CD4-positive, alpha-beta T cell treated with Interleukin-10 for 1 hour (primary cell): ENCODE measurements at places on chromosomes 2 and 18.

GRCh38 chr18:75752740-75753263, 325.3 kb upstream of the SMIM21 start:
- DNase-seq, result no peak

DNA sequence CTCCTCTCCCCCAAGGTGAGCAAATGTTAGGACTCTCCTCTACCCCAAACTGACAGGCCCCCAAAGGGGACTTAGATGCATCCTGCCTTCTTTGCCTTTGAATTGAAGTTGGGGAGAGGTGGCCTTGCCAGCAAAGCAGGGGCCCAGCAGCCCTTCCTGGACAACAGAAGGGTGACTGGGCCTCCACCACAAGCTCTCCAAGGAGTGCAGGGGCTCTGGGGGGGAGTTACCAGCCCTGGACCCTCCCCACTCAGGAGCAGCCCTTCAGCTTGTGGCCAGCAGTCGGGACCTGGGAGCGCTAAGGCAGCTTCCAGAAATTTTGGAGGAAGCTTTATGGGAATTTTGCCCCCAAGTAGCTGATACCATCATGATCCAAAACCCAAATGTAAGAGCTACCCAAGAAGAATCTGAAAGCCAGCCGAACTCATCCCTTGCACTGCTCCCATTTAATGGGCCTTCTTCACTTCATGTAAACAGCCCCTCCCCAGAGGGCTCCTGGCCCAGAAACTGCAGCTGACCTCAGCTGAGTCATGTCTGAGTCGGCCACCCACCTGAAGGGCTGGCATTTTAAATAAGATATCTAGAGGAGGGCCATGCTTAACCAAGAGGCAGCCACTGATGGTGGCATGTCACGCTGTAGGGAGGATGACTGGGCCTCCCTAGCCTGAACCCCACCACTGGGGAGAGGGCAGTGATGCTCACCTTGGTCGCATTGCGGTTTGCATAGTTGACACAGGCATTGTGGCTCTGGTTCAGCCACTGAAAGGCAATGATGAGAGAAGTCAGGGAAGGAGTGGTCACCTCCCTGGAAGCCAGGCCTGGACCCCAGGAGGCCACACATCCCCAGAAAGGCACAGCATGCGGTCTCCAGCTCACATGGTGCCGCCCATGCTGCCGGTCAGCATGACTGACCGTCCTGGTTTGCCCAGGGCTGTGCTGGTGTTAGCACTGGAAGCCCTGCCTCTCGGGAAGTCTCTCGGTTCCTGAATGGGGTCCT, 71.5 kb downstream of the SFXN5 start:
- DNase-seq, result no peak

DNA sequence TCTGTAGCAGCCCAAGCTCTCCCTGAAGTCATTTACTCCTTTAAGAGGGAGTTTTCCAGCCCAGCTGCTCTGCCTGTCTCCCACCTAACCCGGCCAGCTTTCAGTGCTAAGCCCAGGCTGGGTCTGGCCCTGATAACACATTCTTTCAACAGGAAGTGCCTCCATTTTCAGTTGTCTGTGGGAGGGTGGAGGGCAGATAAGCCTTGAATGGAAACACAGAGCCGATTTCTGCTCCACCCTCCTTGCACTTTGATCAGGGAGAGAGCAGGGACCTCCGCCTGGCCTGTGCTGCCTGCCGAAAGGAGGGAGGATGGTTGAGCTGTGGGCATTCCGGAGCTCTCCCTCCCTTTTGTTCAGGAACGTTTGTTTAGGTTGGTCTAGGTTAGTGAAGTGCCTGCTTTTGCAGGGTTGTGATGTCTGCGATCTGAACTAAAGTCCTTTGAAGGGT, 24.8 kb downstream of the GATA6 start:
- no peak for DNase-seq

DNA sequence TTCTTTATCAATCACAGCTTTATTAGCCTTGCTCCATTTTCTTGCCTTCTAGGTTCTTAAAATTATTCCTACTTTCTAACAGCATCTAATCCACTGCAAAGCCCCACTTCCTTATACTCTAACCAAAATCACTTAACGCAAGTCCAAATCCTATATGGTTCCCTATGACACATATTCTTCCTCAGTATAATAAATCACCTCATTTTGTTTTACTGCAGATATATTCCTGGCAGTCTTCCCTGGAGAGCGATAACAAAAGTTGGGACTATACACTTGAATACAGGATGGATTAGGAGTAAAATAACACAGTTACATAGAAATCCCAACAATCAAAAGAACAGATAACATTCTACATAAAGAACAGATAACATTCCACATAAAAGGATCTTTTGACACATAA, 144.8 kb downstream of the ATAD2B start:
- DNase-seq, result no peak

- no peak for DNase-seq
Measured at GRCh38 chr2:148721991-148722777, 77.6 kb downstream of the EPC2 start.
